Activated CD8-positive, alpha-beta memory T cell treated with anti-CD3 and anti-CD28 coated beads for 1 hour (primary cell): ENCODE measurements at places on chromosomes 7 and 10.

DNA sequence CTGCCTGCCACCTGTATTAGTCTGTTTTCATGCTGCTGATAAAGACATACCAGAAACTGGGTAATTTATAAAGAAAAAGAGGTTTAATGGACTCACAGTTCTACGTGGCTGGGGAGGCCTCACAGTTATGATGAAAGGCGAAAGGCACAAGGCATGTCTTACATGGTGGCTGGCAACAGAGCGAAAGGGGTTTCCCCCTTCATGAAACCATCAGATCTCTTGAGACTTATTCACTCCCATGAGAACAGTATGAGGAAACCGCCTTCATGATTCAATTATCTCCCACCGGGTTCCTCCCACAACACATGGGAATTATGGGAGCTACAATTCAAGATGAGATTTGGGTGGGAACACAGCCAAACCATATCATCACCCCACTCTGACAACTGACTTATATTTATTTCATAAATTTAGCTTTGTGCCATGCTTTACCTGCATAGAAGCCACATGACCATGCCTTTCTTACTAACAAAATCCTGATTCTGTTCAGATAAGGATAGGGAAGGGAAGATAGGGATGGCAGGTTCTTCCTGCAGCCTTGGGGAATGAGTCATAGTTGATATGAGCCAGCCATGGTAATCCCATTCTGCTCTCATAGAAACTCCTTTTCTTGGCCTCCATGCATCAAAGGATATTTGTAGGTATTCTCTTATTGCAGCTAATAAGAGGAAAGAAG, 191.3 kb upstream of the AGK start:
- no peak for DNase-seq

DNA sequence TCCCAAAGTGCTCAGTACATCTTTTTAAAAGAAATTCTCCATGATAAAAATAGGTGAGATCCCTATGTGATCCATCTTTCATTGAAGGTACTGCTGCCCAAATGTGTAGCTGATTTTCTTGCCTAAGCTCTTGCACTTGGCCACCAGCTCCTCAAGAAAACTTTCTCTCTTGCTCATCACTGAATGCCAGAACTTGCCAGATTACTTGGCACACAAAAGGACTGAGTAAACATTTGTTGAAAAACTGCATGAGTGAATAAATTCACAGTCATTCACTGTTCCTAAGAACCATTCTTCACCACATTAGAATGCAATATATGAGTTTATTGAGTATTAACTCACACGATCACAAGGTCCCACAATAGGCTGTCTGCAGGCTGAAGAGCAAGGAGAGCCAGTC, 99.9 kb downstream of the TRIL start:
- DNase-seq: no peak

DNA sequence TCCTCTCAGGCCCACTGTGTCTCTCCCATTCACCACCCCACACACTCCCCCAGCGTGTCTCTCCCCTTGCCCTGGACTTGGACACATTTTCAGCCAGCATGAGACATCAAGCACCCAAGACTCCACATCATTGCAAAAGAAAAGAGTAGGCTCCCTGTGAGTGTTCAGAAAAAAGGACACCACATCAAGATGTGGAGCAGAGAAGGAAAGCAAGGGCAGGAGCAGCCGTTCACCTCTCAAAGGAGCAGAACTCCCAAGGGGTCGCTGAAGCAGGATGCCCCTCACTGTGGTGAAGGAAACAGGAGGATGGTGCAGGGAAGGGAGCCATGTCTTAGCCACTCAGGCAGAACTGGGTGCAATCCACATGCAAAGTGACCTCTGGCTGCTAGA, 89.9 kb upstream of the MACROH2A2 start:
- no peak for DNase-seq

DNA sequence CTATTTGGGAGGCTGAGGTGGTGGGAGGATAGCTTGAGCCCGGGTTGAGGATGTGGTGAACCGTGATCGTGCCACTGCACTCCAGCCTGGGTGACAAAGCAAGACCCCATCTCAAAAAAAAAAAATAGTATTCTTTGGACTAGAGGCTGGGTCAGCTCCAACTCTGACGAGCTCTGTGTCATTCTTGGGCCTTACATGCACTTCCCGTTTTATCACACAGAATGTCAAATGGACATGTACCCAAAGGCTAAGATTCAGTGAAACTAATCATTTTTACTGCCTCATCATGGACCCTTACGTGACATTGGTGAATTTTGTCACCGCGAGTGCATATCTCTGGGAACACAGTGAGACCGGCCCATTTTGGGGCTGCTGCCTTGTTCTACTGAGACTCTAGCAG, 27.3 kb downstream of the PALD1 start:
- DNase-seq: no peak

- DNase-seq: no peak
These were observed 12.0 kb downstream of the MTG1 start for GRCh38 chr10:133405844-133406527.

DNA sequence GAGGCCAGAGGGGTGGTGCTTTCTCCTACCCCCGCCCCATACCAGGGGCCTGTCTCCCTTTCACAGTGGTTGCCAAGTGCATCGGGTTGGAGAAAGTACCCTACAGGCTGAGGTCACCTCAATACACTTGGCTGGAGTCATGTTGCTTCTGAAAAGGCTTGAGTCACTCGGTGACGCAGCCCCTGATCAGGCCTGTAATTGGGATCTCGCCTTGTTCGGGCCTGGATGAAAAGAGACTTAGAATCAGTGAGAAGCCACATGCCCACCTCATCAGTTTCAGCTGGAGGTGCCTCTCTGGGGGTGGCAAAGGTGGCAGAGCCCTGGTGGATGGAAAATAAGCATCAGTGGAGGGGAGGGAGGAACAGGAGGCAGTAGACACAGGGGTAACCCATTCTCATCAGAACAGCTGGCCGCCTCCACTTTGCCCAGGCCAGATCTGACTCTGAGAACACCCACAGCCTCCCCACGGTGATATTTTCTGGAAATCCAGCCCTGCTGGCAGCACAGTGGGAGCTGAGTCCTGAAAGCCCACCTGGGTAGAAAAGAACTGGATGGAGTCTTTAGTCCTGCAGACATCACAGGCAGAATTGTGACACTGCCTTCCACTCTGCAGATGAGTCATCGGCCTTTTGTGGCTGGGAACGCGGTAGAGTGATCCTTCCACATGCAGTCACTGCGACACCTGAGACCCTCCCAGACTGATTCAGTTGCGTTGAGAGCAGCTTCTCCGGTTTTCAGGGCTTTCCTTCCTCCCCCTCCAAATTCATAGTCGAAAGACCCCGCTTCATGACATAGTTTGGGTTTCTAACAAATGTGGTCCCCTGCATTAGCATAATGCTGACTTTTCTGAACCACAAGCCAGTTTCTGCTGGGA, 108.0 kb downstream of the GRK5 start:
- peak; percentile 44 for DNase-seq

DNA sequence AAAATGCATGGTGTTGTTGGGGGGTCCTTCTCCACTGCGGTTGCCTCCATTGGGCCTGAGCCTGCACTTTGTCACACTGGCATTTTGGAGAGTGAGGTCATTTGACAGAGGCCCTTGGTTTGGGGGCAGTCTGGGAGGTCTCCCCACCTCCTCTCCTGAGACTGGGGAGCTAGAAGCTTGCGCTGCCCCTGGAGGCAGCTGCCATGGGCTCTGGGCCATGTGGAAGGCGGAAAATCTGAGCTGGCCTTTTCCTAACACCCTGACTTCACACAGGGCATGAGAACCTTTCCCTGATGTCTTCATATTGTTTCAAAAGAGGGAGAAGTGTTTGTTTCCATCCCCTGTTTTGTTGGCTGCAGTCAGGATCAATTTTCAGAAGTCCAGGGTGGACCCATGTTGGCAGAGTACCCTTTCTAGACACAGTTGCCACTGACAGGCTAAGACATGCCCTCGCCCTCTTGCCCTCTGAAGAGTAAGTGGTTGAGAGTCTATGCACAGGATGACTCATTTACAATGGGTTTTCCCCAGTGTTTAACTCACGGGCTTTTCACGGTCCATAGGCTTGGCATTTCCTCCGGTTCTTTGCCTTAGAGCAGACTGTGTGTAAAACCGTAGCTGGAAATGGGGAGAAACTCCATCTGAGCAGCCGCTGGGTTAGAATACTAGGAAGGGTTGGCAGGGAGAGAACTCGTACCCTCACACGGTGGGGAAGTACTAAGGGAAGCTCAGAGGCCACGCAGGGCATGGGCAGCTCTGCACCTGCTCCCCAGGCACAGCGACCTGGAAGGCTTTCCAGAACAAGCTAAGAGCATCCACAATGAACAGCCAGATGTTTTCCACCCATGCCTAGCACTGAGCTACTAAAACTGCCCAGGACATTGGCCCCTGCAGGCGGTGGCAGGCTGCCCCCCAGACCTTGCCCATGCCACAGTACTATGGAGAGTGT, 655.0 kb downstream of the SDK1 start:
- DNase-seq: no peak

- DNase-seq: no peak
These were observed 167.3 kb upstream of the KLF14 start for GRCh38 chr7:130901209-130901783.

GRCh38 chr10:124561206-124561605, 99.6 kb downstream of the LHPP start:
- no peak for DNase-seq

- no peak for DNase-seq
These were observed 11.4 kb downstream of the ZWINT start for GRCh38 chr10:56349611-56350010.

DNA sequence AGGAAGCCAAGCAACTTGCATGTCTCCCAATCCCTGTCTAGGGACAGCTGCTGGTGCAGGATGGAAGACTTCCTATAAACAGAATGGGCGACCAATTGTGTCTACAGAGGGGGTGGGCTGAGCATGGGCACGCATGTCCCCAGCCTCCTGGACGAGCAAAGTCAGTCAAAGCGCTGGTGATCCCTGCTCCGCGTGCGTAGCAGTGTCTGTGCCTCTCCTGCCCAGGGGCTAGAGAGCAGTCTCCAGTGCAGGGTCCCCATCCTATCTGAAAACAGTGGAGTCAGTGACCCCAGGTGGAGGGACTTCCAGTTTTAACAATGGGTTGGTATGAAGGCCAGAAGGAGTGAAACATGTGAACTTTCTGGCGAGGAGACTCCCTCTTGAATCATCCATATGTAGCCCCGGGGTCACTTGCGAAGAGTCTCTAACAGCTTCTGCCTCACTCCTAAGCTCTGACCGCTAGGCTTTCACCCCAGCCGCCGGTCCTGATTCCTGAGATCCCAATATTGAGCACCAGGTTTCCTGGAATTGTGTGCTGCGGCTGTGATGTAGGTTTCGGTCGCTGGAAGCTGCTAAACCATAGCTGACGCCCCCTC, 714 bp upstream of the CASP2 start:
- no peak for DNase-seq

- no peak for DNase-seq
These were observed 4.5 kb downstream of the ADIRF start for GRCh38 chr10:86972613-86973380.

GRCh38 chr7:102412548-102412947, 16.4 kb downstream of the PRKRIP1 start:
- no peak for DNase-seq

DNA sequence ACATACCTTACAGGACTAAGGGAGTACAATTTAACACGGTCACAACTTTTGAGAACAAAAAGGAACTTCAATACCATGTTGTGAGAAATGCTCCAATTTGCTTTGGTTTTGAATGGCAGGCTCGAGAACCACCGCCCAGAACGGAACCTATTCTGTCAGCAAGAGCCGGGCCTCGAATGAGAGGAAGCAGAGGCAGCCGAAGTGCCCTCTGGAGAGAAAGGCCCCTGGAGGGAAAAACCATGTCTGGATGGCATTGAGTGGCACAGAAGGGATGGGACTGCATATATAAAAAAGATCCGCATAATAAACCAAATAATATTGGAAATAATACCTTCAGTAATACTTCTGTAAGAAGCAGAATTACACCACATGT, 85.6 kb downstream of the CHST15 start:
- DNase-seq: no peak

DNA sequence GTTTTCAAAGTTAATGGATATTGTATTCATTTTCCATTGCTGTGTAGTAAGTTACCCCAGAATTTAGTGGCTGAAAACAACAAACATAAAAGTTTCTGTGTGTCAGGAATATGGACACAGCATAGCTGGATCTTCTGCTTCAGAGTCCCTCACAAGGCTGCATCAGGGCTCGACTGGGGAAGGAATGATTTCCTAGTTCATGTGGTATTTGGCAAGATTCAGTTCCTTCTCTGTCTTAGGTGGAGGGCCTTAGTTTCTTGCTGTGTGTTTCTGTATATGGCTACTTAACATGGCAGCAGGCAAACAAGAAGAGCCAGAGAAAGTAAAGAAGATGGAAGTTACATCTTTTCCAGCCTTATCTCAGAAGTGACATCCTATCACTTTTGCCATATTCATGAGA, 51.1 kb downstream of the TPST1 start:
- DNase-seq: no peak

DNA sequence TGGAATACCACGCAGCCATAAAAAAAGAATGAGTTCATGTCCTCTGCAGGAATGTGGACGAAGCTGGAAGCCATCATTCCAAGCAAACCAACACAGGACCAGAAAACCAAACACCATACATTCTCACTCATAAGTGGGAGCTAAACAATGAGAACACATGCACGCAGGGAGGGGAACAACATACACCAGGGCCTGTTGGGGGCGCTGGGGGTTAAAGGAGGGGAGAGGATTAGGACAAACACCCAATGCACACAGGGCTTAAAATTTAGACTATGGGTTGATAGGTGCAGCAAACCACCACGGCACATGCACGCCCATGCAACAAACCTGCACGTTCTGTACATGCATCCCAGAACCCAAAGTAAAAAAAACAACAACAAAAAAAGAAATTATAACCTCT, 23.3 kb downstream of the RNF133 start:
- DNase-seq: no peak

GRCh38 chr10:28676968-28677887, at the start of gene BAMBI:
Gene BAMBI (plus strand): TSS chr10:28677521. CDS start chr10:28677898, 377 bp downstream.
- peak; percentile 60 for DNase-seq

DNA sequence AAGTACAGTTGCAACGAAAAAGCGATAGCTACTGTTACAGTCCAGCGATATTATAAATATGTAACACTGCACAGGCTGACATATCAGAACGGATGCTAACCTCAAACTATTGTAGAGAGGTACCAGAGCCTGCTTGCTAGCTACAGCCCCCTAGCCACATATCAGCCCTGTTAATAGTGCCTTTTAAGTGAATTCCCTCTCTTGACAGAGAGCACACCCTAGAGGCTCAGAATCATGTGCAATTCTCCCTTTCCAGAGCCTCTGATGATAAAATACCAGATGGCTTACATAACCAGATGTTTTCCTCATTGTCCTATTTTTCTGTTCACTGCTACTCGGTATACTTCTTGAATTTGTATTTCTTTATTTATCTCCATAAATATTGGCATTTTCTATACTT, 960.7 kb upstream of the CELF2 start:
- no peak for DNase-seq

- no peak for DNase-seq
These were observed 209.4 kb downstream of the CELF2 start for GRCh38 chr10:11227103-11227502.

- DNase-seq: no peak
These were observed 43.6 kb downstream of the PPP1R3A start for GRCh38 chr7:113875224-113875623.

DNA sequence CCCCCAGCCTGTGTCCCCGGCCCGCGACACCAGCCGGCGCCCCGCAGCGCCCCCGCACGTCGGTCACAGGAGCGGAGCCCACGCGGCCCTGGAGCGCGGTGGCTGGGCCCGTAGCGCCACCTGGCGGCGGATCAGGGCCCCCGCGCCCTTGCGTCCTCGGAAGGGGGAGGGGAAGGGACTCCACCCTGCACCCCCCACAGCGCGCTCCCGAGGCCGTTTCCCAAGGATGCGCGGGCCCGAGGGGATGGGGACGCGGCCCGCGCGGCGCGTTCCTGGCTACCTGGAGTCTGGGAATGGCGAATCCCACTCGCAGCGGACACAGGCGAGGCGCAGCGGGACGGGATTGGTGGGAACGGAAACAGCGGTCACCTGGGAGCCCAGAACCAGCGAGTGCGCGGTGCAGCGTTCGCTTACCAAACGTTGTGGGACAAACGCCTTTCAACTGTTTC, 23.8 kb upstream of the MKI67 start:
- peak; percentile 67 for DNase-seq
